ENCODE measurements at places on chromosomes 6 and 20. TPM values are rescaled to one million over a fixed set of nuclear protein-coding genes. Genes with fewer than 3 reads are reported as not detected.

GRCh38 chr20:34495916-34496315 is 20.3 kb upstream of the DYNLRB1 start:
- DNase-seq, result no peak
- H3K27ac ChIP-seq, result no peak overlapping the region
- H3K4me3 ChIP-seq, result no peak overlapping the region

- H3K4me3 ChIP-seq, result no peak overlapping the region
- no peak overlapping the region for H3K27ac ChIP-seq
- peak; percentile 90 for DNase-seq
Observed at GRCh38 chr20:57361517-57361916, 10.5 kb downstream of the RAE1 start.

DNA sequence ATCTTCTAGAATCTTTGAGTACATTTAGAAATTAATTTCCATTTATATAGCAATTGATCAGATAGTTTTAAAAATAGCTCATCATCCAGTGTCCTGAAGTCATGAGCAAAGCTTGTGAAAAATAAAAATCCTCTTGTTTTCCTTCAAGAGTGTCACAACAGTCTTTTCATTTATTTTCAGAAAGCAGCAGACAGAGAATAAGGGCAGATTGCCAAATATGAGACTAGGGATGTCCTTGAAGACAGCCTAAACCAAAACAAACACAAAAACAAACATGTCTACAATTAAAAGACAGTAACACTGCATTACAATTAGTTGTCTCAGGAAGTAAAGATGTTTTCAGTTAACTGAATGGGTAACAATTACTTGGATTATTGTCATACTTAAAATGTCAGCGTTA is 682.8 kb downstream of the TFAP2A start:
- no peak for DNase-seq
- H3K27ac ChIP-seq, result no peak overlapping the region
- no peaks in the 10 kb centered on the region for H3K27me3 ChIP-seq
- H3K4me3 ChIP-seq, result no peak overlapping the region

DNA sequence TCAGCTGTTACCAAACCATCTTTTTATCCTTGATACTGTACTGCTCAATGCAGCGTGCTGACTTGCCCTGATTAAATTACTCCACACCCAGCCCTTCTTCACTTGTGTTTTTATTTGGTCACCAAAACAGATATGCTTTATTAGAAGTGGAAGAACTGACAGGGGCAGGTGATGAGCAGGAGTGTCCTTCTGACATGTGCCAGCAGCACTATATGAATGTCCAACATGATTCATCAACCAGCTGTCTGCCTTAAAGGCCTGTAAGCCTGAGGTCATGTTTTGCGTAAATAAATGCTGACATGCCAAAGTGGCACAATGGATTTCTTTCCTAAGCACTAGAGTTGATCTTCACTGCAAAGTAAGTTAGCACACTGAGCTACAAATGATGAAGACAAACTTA is 15.4 kb downstream of the POPDC3 start:
- no peak overlapping the region for H3K27ac ChIP-seq
- H3K36me3 ChIP-seq, result no peaks in the 10 kb centered on the region
- H3K4me3 ChIP-seq, result no peak overlapping the region

DNA sequence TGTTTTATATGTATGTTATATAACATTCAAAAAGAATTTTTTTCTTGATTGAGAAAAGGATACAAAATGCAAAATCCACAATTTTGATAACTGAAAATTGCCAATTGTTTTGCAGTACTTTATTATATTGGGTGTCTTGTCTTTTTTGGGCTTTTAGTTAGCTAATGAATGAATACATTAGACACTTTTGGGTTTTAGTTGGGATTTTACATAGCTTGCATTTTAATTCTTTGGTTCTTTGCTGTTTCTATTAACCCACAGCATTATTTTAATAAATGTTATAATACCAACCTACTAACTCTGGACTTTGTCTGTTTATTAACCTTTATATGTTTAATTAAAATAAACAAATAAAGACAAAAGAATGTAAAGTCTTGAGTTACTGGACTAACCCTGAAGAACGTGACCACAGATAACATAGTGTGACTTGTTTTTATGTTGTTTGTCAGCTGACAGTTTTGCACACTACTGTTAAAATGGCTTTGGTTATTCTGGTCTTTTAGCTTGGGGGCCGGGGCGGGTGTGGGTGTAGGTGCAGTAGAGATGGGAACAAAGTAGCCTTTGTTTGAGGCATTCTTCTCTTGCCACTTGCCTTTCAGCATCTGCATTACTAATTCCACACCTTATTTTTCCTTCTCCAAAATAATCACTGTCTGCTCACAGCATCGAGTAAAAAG is 159.1 kb downstream of the QKI start:
- H3K4me3 ChIP-seq, result no peak overlapping the region
- H3K27me3 ChIP-seq, result no peaks in the 10 kb centered on the region
- no peak for DNase-seq
- no peaks in the 10 kb centered on the region for H3K4me1 ChIP-seq

The SF3B5 gene
- total RNA-seq, result 78.9 TPM

The OLIG3 gene
- not detected for total RNA-seq

The WFDC2 gene
- not detected for total RNA-seq

The LPA gene
- total RNA-seq, result not detected

The FOXF2 gene
- total RNA-seq, result 1.1 TPM

The TNFRSF21 gene
- 2.1 TPM for total RNA-seq

Data from osteoblast (primary cell).